Stimulated activated CD4-positive, alpha-beta T cell treated with anti-CD3 and anti-CD28 coated beads, Interleukin-12 subunit alpha, Interleukin-12 subunit beta, amount 100 ng/mL, for 24 hours (primary cell): ENCODE measurements at places on chromosomes 5 and 9.

- no peak for DNase-seq
These were observed 22.3 kb downstream of the OBP2B start for GRCh38 chr9:133186736-133187135.

GRCh38 chr9:108755979-108756378 is 99.8 kb downstream of the ACTL7B start:
- DNase-seq = no peak

DNA sequence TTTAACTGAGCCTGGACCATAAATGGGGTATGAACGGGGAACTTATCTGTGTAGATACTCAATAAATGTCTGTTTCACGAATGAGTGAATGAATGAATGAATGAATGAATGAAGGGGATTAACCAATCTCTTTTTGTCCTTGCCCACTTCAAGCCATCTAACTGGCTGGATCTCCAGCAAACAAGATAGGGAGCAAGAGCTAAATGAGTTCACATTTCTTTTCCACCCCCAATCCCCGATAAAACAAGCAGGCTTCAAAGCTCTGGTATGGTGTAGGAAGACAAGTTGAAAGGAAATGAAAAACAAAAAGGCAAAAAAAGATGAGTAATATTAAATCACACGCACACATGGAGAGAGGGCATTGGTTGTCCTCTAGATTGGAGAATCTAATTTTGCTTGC is 84.0 kb downstream of the CMYA5 start:
- no peak for DNase-seq

DNA sequence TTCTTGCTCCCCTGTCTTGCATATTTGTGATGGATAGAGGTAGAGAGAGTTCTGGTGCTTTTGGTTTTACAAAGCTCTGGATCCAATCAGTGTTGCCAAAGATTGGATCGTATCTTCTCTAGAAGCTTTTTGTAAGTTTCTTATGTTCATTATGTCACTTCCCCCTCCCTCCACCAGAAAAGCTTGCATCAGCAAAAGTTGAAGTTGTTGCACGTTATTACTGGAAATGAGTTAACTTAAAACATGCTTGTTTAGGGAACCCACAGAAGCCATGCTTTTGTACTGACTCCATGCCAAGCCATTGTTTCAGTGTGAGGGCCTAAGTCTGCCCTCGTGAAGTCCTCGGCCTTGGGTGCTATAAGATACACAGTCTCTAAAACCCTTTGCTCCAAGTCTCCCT is 186.5 kb downstream of the ERCC6L2 start:
- DNase-seq = no peak

- DNase-seq = no peak
These were observed 160.9 kb downstream of the GIN1 start for GRCh38 chr5:102959055-102959454.

DNA sequence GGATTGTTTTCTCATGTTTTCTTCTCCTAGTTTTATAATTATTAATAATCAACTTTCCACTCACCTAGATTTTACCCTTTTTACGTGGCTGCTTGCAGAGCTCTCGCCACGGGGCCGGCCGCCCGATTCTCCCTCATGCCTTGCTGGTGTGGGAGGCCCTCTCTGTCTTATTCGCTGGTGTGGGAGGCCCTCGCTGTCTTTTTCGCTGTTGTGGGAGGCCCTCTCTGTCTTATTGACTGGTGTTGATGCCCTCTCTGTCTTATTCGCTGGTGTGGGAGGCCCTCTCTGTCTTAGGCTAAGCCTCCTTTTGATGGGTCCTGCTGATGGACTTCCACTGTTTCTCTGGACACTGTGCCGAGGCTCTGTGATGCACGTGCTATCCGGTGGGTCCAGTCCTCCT is 161.3 kb upstream of the IRX2 start:
- DNase-seq = no peak

DNA sequence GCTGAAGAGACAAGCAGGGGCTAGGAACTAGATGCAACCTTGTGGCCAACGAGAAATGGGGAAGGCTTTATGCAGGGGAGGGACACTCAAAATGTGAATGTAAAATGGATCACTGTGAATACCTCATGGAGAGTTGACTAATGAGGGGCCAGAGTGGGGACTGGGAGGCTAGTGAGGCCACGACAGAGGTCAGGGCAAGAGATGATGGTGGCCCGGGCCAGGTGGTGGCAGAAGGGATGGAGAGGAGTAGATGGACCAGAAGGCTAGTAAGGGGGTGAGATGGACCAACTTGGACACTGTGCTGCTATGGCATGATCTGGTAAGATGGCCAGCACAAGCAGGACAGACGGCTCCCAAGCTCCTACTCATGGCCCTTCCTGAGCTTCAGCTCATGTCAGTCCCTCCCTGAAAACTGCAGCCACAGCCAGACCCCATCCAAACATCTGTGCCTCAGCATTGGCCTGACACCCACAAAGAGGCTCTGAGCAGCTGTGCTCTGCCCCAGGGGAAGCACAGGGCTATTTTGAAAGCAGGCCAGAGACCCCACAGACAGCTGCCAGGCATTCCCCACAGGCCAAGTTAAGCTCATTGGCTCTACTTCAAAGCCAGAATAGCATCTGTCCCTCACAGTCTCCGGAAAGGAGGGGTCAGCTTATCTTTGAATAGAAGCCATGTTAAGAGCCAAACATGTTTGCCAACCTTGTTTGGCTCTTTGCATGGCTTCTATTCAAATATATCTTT is 22.1 kb downstream of the P4HA2 start:
- DNase-seq = no peak

DNA sequence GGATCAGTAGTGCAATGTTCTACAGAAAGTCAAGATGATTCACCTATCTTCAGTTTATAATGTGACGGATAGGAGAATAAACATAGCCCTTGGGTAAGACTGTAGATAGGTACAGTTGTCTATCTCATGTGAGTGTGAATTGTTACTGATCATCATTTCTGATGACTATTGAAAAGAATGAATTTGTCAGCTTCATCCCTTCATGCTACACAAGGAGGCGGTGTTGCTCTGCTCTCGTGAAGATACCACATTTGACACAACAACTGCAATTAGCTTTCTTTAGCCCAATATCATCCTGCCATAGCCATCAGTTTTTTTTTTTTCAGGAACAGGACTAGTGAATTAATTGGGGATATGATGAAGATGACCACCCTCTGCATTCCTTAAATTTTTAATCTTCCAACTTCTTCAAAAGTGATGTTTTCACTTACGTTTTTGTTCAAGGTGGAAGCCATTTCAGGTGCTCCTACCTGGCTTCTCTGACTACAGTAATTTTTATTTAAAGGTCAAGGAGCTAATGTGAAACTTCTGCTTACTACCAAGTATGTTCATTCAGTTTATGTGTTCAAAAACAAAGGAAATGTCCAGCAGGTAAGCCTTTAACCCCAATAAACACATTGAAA is 152.9 kb upstream of the MOCS2 start:
- no peak for DNase-seq

- DNase-seq = no peak
These were observed 115.9 kb upstream of the DAPK1 start for GRCh38 chr9:87381746-87382145.

DNA sequence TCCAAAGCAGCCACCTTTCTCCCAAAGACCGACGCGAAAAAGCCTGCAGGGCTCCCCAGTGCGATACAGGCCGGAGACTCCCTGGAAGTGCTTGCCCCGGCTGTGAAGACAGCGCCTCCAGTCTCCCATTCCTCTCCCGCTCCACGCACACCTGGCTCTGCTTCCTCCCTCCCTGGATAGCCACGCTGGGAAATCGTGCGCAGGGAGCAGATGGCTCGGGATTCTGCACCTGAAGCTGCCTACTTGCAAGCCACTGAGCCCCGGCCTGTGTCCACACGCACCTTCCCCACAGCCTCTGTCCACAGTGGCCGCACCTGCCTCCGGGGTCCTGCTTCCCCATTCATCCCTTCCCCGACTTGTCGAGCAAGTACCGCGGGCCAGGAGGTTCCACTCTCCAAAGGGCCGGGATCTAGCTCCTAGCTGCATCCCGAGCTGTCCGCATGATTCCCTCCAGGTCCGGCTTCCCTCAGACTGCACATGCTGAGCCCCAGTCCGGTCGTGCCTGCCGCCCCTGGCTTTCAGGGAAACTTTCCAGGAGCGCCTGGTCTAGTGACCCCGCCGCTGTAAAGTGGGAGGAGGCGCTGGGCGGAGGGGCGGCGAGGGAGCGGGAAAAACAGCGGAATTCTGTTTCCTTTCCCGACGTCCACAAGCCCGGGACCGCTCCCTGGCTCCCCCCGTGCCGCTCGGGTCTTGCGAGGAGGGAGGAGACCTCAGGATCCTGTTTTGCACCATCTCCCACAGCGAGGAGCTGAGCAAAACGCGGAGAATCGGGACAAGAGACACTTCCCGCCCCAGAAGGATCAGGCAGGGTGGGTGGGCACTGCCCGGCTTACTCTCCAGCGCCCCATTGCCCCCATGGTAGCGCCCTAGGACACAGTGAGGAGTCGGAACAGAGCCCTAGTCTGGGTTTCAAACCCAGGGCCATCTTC is 2.0 kb downstream of the SEMA6A start:
- no peak for DNase-seq

GRCh38 chr5:20088361-20088760 is 100.4 kb upstream of the CDH18 start:
- DNase-seq = no peak

- DNase-seq = no peak
These were observed 233.7 kb downstream of the ENC1 start for GRCh38 chr5:74406844-74407243.

- DNase-seq = no peak
These were observed 140.8 kb upstream of the ISL1 start for GRCh38 chr5:51242456-51242855.

- no peak for DNase-seq
These were observed 1250.8 kb upstream of the CDH18 start for GRCh38 chr5:21238786-21239185.

GRCh38 chr5:150658699-150659265 is 2.3 kb upstream of the MYOZ3 start:
- DNase-seq = no peak

- DNase-seq = no peak
These were observed 20.7 kb downstream of the CWC27 start for GRCh38 chr5:64789457-64789856.

DNA sequence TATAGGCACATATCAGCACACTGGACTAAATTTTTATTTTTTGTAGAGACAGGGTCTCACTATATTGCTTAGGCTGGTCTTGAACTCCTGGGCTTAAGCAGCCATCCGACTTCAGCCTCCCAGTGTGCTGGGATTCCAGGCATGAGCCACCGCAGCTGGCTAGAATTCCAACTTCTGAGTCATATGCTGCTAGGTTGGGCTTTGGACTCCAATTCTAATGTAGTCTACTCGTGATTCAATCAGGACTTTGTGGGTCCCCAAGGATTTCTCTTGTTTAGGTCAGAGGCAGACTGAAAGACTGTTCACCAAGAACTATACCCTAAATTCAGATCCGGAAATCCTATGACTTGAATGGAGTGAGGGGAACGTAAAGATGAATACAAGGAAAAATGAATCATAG is 68.2 kb upstream of the CHD1 start:
- DNase-seq = no peak

DNA sequence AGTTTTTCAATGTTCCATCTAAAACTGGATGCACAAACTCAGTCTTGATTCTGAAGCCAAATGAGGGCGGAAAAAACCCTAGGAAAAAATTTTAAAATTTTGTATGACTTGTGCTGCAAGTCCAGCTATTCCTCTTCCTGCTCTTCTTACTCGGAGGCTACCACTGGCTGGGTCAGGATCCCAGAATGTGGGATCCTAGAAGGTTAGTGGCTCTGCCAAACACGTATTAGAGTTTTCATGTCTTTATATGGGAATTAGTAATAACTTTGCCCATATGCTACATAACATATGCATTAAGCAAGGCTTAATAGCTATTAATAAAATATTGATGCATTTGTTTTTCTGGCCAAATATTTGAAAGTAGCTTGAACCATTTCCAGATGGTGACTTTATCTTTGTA is 458.3 kb downstream of the AGTPBP1 start:
- no peak for DNase-seq

DNA sequence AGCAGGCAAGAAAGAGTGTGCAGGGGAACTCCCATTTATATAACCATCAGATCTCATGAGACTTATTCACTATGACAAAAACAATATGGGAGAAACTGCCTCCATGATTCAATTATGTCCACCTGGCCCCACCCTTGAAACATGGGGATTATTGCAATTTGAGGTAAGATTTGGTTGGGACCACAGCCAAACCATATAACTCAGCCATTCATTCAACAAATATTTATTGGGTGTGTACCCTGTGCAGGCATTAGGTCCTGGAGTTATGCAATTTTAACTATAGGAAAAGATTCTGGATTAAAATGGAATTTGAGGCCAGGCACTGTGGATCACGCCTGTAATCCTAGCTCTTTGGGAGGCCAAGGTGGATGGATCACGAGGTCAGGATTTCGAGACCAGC is 124.2 kb upstream of the GAS1 start:
- no peak for DNase-seq

GRCh38 chr5:157259699-157260098 is 6.2 kb upstream of the CYFIP2 start:
- DNase-seq = no peak

GRCh38 chr9:136645903-136646754 is 16.6 kb upstream of the EGFL7 start:
- no peak for DNase-seq

DNA sequence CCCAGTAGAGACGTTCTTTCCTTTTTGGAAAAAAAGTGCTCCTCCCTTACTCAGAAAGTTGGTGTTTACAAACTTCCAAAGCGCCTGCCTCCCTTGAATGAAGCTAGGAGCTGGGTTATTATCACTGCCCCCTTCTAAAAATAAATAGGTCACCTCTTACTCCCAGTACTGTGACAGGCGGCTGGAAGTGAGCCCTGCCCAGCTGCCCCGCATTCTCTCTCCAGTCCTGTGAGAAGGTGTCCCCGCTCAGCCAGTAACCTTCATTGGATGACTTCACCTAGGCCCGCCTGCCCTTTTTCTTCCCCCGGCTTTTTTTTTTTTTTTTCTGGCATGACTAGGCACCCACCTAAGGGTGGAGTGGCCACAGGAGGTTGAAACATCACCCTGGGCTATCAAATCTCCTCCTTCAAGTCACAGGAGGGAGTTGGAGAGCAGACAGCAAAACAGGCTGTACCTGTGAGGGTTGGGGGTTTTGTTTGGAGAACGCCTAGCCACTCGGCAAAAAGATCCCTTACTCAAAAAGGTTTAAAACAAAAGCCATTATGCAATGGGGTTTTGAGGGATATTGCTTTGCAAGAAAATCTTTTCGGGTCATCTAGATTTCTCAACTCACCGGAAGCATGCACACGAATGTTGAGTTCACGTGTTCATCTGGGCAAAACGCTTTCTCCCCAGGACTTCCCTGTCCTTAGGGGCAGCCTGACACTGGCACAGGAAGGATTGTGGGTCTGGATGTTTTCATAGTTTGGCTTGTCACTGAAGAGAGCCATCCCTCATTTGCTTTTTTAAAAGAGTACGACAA is 43.3 kb upstream of the ZNF622 start:
- DNase-seq = no peak

- no peak for DNase-seq
These were observed 426.3 kb downstream of the CETN3 start for GRCh38 chr5:89983216-89983615.

GRCh38 chr5:81080809-81081460 is 120.8 kb downstream of the RASGRF2 start:
- no peak for DNase-seq

- DNase-seq = no peak
These were observed 313.3 kb downstream of the NR2F1-AS1 start for GRCh38 chr5:93267736-93268135.

GRCh38 chr5:72619251-72619650 is 112.0 kb upstream of the ZNF366 start:
- DNase-seq = no peak

- DNase-seq = peak; percentile 19
These were observed 453.5 kb downstream of the RAB3C start for GRCh38 chr5:59036274-59036961.

GRCh38 chr5:103177543-103177942 is 57.4 kb downstream of the PPIP5K2 start:
- DNase-seq = no peak
